A549 treated with CORT108297 at 1 μM for 4 hours (cell line): ENCODE measurements at places on chromosomes 3 and 15. TPM values are rescaled to one million over a fixed set of nuclear protein-coding genes. Genes with fewer than 3 reads are reported as not detected.

SHF gene
- total RNA-seq: 0.66 to 0.80 TPM (median 0.74 TPM) in 5 replicates

MORF4L1 gene
- total RNA-seq: 337 to 661 TPM (median 342 TPM) in 5 replicates

BLM gene
- 10.4 to 14.7 TPM (median 11.5 TPM) in 5 replicates for total RNA-seq

HEG1 gene
- 4.5 to 7.5 TPM (median 6.7 TPM) in 5 replicates for total RNA-seq

UBR1 gene
- 3.2 to 4.5 TPM (median 3.8 TPM) in 5 replicates for total RNA-seq

DAZL gene
- total RNA-seq: not detected in 5 replicates
